CD4-positive, alpha-beta T cell treated with Interleukin-1 beta for 1 hour (primary cell): ENCODE measurements at places on chromosomes 2 and 18.

GRCh38 chr2:105756435-105756834 lies 11.7 kb downstream of the NCK2 start:
- DNase-seq: no peak

DNA sequence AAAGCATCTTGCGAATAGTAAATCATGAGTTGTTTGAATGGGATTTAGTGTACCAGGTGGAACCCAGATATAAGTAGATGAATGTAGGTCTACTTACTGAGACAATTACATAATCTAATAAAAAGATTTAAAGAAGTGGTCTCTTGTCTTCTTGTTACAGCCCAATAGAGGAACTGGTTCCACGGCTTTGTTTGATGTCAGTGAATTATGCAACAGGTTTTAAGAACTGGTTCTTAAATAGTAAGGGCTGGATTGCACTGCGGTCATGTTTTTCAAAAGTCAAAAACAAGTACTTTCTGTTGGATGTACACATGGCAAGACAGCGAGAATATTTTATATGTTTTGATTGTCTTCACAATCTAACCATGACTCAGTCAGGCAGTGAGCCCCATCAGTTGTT lies 15.4 kb upstream of the SLC9A2 start:
- peak; percentile 6 for DNase-seq

- DNase-seq: no peak
Observed at GRCh38 chr18:28875059-28875458, 698.1 kb upstream of the CDH2 start.

DNA sequence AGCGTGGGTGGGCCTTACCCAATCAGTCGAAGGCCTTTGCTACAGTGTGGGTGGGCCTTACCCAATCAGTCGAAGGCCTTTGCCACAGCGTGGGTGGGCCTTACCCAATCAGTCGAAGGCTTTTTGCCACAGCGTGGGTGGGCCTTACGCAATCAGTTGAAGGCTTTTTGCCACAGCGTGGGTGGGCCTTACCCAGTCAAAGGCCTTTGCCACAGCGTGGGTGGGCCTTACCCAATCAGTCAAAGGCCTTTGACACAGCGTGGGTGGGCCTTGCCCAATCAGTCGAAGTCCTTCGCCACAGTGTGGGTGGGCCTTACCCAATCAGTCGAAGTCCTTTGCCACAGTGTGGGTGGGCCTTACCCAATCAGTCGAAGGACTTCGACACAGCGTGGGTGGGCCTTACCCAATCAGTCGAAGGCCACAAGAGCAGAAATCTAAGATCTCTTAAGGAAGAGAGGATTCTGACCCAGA lies 16.3 kb upstream of the GAL3ST2 start:
- DNase-seq: no peak

GRCh38 chr2:204027091-204027490 lies 90.5 kb downstream of the ICOS start:
- peak; percentile 45 for DNase-seq

DNA sequence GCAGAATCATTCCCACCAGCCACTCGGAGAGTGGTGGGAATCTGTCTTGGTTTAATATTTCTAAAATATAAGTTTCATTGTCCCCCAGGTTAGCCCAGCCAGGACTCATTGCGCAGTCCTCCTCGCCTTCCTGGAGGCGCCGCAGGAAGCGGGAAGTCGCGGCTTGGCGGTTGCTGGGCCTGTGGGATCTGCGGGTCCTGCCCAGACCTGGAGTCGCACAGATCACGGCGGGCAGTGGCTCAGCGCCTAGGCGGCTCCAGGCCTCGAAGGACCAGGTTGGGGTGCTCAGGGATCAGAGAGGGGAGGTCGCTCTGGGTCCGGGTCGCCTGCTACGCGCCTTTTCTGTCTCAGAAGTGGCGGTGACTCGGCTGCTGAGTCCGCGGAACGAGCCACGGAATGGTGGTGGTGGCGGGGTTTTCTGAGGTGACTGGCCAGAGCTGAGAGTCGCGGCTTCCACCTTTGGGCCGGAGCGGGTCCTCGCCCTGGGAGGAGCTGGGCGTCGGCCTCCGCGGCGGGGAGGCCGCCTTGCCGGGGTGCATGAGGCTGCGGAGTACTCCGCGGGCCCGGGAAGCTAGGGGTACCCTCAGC lies 2.6 kb downstream of the HOXD3 start:
- DNase-seq: no peak

DNA sequence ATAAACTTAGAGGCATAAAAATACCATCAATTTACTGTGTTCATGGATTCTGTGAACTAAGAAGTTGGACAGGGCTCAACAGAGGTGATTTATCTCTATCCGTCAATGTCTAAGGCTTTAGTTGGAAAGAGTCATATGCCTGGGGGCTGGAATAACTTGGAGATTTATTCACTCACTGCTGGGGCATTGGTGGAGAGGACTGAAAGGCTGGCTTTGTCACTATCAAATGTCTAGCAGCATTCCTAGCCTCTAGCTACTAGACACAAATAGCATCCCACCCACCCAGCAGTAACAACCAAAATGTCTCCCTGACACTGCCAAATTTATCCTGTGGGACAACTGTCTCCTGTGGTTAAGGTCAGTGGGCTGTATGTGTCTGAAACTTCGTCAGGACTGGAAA lies 71.0 kb downstream of the EVA1A start:
- DNase-seq: no peak

DNA sequence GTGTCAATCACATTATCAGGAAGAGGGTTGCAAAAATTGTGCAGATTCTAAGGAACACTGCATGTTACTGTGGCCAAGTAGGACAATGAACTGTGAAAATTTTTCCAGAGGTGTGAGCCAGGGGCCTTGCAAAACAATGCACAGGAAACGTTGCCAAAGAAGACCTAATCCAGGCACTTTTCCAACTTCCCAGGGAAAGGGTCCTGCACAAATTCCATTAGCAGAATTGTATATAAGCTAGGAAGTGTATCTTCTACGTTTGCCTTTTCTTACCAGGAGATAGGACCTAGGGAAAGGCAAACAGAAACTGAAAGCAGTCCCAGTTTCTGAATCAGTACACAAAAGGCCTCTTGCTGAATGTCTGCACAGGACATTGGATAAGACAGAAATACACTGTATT lies 1888.3 kb upstream of the CELF4 start:
- no peak for DNase-seq

DNA sequence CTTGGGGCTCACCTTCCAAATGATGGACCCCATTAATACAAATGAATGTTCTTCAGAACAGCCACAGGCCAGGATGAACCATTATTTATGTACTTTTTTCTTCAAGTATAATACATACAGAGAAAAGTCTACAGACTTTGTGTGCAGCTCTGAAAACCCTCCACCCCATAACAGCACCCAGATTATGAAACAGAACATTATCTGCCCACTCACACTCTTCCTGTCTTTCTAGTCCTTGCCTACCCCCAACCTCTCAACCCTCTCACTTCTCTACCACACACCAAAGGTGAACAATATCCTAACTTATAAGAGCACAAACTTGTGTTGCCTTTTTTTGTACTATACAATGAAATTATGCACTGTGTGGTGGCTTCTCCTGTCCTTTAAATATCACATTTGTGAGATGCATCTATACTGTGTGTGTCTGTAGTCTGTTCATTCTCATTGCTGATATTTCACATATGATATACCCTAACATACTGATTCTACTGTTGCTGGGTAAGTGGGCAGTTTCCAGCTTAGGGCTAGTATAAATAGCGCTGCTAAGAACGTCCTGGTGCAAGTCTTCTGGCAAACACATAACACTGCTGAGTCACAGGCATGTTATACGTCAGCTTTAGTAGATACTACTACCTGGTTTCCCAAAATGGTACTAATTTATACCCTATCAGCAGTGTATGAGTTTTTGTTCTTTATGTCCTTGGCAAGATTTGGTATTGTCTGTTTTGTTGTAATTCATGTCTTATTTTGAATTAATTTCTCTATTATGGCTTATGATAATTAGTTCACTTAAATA lies 1.0 kb upstream of the NPHP1 start:
- DNase-seq: no peak

GRCh38 chr18:39188278-39188677 lies 1622.7 kb upstream of the CELF4 start:
- no peak for DNase-seq

DNA sequence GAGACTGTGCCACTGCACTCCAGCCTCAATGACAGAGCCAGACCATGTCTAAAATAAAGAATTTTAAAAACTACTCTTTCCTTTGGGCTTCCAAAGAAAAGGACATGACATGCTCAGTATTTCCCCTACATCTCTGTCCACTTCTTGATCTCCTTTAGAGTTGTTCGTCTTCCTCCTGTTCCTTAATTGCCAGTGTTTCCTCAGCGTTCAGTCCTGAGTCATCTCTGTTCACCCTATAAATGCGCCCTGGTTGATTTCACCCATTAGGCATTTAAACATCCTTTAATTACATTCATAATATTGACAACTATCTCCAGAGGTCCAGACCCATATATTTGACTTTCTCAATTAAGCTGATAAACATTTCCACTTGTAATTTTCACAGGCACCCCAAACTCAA lies 64.0 kb downstream of the AAK1 start:
- DNase-seq: no peak

DNA sequence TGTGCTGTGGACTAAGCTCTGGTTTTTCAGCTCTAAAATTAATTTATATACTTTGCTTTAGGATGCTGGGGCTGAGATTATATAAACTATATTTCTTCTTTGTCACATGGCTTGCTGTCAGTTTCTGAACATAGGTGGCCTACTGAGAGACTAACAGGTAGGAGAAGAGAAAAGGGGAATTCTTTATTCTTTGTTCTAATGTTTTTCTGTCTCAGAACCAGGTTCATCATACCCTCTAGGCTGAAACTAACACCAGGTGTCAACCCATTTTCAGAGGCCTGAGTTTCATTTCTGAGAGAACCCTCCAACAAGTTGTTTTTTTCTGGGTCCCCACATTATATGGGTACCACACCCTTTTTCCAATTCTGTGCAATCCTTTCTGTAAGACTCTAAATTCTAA lies 843.6 kb downstream of the TRIB2 start:
- no peak for DNase-seq

DNA sequence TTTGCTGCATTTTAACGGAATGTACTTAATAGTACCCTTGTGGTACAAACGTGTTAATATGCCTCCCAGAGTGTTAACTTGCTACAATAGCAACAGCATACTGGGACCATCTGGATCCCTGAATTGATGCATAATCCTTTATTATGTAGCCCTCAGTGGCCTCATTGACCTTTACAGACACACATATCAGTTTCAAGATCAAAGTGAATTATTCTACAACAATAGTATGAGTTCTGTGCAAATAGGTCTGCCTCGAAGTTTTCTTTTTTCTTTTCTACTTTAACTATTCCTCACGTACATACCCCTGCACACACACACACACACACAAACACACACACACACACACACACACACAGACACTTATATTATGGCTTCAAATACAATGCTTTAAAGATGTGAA lies 1622.1 kb downstream of the LRP1B start:
- no peak for DNase-seq

- no peak for DNase-seq
Observed at GRCh38 chr2:148021886-148022285, 995 bp downstream of the MBD5 start.

- no peak for DNase-seq
Observed at GRCh38 chr2:239689985-239690384, 289.2 kb upstream of the HDAC4 start.

- DNase-seq: no peak
Observed at GRCh38 chr2:217632043-217632442, 370.8 kb downstream of the TNS1 start.

- no peak for DNase-seq
Observed at GRCh38 chr2:175103191-175103590, 64.8 kb downstream of the ATF2 start.

- no peak for DNase-seq
Observed at GRCh38 chr2:226125176-226125883, 674.3 kb downstream of the IRS1 start.

GRCh38 chr2:232473467-232473890 lies 14.2 kb downstream of the ECEL1 start:
- DNase-seq: no peak

DNA sequence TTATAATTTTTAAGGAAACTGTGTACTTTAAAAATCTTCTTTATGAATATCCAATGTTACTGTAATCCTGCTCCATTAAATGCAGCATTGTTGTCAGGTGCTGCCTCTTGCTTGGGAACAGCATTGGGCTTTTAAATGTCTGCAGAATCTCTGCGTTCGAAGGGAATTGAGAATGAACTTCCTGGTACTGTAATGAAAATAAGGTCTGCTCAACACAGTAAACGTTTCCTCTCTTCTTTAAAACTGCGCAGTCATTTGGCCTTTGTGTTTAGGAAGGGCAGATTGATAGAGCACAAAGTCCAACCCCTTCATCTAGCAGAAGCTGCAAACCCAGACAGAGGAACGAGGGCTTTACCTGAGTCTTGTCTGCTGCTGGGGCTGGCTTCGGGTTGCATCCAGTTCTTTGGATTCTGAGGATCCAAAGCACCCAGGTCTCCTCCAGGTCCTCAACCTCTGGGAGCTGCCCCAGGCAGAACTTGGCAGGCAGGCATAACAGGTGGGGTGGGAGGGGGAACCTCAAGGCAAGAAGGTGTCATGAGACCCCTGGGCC lies 104.5 kb downstream of the UGGT1 start:
- DNase-seq: no peak

- DNase-seq: no peak
Observed at GRCh38 chr2:241890524-241891235, 21.2 kb downstream of the RTP5 start.

GRCh38 chr2:104537116-104537515 lies 316.8 kb upstream of the POU3F3 start:
- no peak for DNase-seq

GRCh38 chr18:46071653-46072375 lies at the start of gene PSTPIP2:
TSS of gene PSTPIP2 (minus strand) at chr18:46072260. CDS start at chr18:46072188, 72 bp downstream.
- DNase-seq: peak; percentile 69

GRCh38 chr2:216192181-216192580 lies 83.0 kb downstream of the XRCC5 start:
- no peak for DNase-seq

- DNase-seq: no peak
Observed at GRCh38 chr2:230418341-230419016, 2.5 kb downstream of the SP100 start.

DNA sequence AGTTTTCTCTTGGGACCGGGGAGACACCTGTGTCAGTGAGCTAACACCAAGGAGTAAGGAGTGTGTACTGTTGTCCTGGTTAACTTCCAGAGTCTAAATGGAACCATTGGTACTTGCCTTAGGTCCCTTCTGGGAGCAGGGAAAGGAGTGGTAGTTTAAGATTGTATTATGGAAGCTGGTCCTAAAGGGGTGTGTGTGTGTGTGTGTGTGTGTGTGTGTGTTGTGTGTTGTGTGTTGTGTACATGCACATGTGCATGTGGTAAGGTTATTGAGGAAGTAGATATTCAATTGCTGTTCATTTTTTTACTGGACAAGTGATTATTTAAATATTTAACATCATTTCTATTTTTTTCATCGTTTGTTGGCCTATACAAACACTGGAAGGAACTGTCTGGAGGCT lies 1.4 kb downstream of the APLF start:
- DNase-seq: no peak

DNA sequence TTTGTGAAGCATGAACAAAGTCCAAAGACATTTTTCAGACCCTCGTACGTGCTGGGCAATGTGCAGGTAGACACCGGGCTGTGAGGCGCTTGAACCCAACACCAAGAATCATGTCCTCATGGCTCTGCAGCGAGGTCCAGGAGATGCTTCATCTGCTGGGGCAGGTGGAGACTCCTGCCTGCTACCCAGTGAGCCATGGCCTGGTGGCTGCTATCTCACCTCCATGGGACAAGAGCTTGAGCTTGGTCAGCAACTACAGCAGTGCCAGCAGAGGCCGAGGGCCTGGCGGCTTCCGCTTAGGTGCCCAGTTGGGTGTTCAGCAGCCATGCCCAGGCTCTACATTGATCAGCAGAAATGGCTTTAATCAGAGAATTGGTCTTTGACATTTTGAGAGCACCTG lies 281.0 kb upstream of the HS6ST1 start:
- DNase-seq: no peak

GRCh38 chr18:7232218-7232617 lies 1.3 kb downstream of the LRRC30 start:
- DNase-seq: no peak
